Activated CD4-positive, alpha-beta memory T cell treated with anti-CD3 and anti-CD28 coated beads for 36 hours (primary cell): ENCODE measurements at places on chromosomes 3 and 15.

DNA sequence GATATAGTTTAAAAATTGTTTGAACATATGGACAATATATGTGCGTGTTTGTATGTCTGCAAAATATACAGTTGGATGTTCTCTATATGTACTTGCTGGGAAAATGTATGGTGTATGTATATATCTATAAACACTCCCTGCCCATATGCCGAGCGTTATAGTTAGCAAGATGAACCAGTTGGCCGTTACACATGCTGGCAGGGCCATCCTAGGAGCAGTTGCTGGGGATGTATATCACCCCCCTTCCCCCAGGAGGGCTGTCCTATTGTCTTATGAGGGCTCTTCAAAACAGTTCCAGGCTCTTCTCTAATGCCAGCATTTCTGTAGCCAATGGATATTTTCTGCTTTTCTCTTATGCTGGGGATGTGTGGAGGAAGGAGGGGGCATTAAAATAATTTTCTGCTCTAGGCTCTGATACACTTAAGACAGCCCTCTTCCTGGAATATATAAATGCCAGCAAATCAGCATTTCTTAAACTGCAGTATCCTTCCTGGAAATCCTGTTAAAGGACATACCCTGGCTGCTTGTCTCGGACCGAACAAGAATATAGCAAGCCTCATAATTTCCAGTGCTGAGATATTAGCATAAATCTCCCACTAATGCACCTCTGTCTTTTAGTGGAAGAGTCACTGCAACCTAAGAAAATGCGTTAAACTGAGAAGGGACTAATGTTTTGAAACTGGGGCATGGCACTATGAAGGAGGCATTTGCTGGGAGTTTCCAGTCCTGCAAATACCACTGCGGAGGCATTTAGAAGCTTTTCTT, 134.4 kb downstream of the MDFIC2 start:
- DNase-seq: no peak

DNA sequence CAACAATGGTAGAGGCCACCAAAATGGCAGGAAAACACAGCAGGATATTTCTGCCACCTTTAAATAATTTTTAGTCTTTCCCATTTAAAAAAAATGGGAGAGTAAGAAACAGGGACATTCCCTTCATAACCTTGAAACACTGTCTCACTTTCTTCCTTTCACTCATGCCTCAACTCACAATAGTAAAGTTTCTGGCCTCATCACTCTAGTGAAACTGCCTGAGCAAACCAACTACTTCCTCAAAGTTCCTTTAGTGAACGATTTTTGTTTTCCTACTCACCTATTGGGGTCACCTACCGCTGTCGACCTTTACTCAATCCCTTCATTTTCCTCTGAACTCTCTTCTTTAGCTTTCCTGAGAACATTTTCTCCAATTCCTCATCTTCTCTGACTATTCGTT, 33.0 kb downstream of the SHC4 start:
- no peak for DNase-seq

- no peak for DNase-seq
Observed at GRCh38 chr3:191809326-191809949, 348.5 kb downstream of the PYDC2 start.

- DNase-seq: no peak
Observed at GRCh38 chr3:55207744-55208143, 279.4 kb downstream of the WNT5A start.

- peak; percentile 32 for DNase-seq
Observed at GRCh38 chr3:127831723-127832172, 9.4 kb upstream of the MGLL start.

DNA sequence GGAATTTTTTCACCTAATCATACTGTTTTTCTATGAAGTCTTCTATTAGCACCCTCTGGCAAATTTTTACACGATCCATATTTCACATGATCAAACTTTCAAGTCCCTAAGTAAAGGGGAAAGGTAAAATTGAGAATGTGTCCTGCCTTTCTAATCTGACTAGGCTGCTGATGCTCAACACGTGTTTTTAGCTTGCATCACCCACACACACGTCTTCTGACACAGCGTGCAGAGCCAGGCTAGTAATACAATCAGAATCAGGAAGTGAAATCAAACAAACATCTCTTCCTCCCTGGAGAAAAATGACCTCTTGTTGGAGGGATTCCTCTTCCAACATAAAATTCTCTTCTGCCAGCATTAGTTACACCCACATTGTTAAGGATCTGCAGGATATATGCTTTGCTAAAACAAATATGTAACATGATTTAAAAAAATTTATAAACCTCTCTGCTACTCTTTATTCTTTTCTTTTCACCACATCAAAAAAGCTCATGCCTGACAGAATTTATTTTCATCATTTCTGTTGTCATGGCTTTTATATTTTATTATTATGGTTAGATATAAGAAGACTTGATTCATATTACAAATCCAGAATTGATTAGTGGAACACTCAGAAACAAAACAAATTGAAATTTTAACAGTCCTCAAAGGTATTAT, 122.4 kb downstream of the RAP2B start:
- peak; percentile 66 for DNase-seq

GRCh38 chr3:156120528-156121251, at the start of gene KCNAB1:
TSS of gene KCNAB1 (plus strand) at chr3:156120578.
- DNase-seq: no peak

GRCh38 chr3:37162501-37163245, 11.7 kb downstream of the LRRFIP2 start:
- DNase-seq: no peak

DNA sequence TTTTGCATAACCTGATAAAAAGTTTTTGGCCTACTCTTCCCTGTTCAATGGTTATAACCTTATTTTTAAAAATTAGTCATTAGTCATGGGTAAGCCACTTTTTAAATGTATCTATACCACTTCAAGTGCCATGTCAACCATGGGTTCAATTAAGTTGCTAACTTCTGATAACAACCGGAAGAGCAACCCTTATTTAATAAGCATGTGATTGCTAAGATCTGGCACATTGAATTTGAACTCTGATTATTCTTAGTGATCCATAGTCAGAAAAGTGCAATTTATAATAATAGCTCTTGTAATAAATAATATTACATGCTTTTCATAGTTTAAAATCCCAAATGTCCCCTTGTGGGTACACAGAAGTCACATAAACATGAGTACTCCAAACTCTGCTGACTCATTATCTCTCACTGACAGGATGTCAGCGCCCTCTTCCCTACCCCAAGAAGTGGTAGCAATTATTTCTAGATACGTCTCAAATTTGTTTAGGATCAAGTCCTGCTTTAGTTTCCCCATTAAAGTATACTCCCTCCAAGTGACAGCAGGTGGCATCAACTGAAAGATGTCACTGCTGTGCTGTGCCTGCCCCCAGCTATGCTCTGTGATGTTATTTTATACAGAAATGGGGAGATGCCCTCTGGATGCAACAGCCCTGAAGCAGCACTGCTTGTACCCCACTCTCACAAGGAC, 18.6 kb downstream of the SAMD7 start:
- no peak for DNase-seq
